ENCODE measurements at places on chromosomes 7 and 10.

DNA sequence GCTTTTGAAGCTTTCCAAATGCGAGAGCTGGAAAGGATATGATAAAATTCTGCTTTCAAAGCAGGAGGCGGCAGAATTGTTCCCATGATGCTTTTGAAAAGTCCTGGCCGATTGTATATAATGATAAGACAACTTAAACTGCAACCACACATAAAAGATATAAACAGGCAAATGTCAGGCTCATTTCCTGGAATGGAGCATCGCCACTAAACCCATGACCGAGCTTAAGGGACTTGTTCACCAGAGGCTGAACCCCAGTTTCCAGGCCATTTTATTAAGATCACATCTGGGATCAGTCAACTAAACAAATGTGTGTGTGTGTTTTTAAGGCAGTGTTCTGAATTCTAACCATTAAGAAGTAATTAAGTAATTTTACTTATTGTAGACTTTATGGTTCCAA, 131.6 kb downstream of the ITGA8 start:
- DNase-seq = no peak

GRCh38 chr10:103592186-103593021, 98.9 kb downstream of the NEURL1 start:
- DNase-seq = no peak

- DNase-seq = no peak
These were observed 87.8 kb downstream of the DNMBP start for GRCh38 chr10:99921948-99922347.

GRCh38 chr7:9890092-9890491, 1083.6 kb upstream of the PHF14 start:
- DNase-seq = no peak

DNA sequence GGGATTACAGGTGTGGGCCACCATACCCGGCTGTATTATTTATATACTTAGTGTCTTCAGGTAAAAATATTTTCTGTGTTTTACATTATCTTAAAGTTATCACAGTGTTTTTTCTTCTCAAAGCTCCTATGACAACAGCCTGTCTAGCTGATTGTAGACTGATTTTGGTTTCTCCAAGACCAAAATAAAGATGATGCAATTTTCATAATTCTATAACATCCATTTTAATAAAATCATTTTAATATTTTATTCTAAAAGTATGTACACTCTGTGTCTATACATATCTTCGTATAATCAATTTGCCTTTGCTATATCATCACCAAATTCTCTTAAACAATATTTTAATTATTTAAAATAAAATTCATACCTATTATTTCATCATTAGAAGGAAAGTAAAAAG, 108.6 kb downstream of the TRIM24 start:
- DNase-seq = no peak

DNA sequence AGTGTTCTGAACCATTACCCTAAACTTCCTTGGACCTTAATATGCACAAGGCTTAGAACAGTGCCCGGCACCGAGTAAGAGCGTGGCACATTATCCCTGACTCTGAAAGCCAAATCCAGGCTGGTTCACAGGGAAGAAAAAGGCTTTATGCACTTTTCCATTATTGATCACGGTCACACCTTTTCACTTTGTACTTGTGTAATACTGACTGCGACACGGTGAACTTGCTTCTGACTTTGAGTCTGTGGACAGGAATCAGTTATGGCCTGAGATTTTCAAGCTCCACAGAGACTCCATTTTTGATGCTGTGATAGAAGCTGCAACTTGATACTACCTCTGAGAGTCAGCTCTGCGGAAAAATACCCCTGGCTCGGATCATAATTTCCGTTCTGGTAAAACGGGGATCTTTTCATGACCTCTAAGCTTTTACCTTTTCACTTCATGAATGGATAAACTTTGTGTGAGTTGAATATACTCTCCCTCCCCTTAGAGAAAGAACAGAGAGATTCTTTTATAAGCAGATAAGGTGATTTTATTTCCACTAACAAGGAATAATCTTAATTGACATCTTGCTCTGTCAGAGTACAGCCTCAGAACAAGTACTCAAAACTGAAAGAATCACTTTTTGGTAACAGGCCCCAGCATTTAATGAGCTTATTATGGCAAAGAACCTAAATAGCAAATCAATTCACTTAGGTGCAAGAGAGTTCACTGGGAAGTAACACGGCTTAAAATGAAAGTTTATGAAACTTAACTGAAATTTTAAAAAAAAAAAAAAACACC, 88.8 kb downstream of the ELMO1 start:
- DNase-seq = no peak

- DNase-seq = peak; percentile 21
These were observed 208.5 kb downstream of the EBF3 start for GRCh38 chr10:129755621-129756020.

DNA sequence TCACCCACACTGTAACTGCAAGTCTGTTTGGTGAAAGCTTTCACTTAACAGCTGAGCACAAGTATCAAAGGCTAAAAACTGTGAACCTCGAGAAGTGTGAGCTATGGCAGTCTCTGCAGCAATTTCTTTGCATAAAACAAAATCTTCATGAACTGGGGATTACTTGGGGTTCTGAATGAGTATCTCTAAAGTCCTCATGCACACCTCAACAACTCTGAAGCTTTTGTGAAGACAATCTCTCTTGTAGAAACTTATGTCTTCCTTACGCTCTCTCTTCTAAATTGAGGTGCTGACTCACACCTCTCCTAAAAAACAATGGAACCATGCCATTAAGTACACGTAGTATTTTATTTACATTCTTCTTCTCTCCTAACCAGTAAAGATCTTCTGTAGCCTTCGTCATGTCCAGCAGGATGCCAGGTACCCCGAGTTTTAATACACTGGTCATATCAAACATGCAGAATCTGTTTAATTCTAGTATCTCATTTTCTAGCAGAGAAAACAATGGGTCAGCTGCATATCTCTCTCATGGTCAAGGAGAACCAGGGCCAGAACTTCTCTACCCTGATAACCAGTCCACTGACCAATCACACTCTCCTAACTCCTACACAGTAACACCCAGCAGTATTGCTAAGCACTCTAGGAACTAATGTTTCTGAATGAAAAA, 76.9 kb downstream of the UBE2H start:
- DNase-seq = no peak

- no peak for DNase-seq
These were observed 17.4 kb downstream of the KLHL7 start for GRCh38 chr7:23123007-23123406.

DNA sequence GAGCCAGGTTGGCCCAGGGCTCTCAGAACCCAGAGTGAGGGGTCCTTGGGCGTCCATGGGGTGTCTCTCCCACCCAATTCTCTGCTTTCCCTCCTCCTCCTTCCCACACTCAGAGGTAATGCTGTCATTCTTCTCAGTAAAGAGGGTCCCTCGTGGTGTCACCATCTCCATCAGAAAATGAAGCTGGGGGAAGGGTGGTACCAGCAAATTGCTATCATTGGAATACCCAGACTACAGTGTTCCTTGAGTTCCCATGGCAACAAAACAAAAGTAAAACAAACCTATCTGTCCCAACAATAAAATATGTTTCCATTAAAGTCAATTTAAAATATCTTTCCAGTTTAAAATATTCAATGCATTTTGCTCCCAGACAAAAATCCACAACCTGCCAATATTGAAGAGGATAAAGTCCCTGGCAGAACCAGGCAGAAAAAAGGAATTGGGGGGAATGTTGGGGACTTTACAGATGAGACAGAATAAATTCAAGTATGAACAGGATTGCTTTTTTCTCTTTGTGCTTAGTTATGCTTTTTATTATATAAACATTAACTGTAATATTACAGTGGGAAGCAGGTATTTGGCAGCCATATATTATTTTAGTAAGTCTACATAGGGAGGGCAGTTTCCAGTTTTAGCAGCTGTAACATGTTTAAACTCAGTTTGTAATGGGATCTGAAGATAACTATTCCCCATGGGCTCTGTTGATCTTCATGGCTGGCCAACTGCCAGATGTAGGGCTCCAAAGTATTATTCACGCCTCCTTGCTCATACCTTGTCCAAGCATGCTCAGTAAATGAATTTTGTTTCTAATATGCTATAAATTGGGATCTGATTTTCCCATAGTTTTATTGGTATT, 182.1 kb downstream of the ARID5B start:
- no peak for DNase-seq

DNA sequence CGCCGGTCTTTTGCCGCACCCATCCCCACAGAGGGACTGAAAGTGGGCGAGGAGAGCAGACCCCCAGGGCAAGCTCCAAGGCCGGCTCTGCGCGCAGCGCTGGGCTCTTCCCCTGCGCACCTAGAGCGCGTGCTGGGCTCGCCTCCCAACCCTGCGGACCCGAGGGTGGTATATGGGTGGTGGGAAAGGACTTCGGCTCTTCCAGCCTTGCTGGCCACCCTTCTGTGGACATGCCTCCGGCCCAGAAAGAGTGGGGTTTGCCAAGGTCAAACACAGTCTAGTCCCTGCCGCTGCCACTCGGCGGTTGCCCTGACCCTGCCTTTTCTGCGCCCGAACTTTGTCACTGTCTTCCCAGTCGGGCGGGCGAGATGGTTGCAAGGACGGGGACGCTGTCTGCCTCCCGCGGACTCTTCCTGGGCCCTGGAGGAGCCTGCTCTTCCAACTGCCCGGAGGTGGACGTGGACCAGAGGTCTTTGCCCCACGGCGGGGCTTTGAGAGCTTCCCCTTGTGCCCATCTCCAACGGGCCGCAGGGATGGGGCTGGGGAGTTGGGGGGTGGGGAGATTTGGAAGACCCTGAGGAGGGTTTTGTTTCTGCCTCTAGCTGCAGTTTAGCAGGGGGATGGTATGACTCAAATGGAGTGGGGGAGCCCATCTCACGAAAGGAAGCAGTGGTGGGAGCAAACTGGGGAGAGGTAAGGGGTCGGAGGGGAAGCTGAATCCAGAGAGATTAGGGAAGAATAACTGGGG, 1.5 kb downstream of the ADCY1 start:
- peak; percentile 73 for DNase-seq

GRCh38 chr10:108090476-108091215, 926.1 kb upstream of the SORCS1 start:
- DNase-seq = no peak

DNA sequence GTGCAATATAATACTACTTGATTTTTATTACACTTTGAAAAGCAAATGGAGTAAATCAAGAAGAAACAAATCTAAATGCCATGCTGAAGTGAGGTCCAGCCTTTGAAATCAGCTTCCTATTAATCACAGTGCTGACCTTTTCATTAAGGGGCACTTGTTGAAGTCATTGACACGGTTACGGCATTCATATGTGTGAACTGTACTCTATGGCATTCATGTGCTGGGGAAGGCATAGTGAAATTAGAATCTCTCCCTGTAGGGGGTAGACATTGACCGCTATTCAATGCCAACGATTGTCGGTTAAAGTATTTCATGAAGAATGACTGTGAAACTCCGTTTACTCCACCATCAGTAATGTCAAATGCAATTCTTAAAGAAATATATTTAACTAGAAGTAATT, 296.1 kb upstream of the SEMA3A start:
- DNase-seq = no peak

- no peak for DNase-seq
These were observed at the start of gene TMEM139 for GRCh38 chr7:143284591-143285469. TSS of gene TMEM139 (plus strand) at chr7:143284958. CDS start at chr7:143285958, 1,000 bp downstream.

GRCh38 chr10:78875932-78876331, 192.8 kb upstream of the ZMIZ1 start:
- DNase-seq = no peak

- DNase-seq = no peak
These were observed 7.1 kb upstream of the PRKAR1B start for GRCh38 chr7:734214-734613.

- no peak for DNase-seq
These were observed 85.2 kb upstream of the AOAH start for GRCh38 chr7:36809510-36809909.

DNA sequence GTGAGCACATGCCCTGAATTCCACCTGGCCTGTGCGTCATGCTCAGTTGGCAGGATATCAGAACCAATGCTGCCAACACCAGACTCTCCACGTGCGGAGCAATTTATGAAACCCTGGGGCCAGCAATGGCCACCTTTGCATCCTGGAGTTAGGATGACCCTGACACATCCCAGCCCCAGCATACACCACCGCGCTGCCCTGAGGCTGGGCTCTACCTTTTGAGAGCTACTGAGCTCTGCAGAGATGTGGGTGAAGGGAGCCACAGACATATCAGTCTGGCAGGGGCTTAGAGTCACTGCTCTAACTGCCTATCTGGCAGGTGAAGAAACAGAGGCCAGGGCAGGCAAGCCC, 41.9 kb downstream of the SYPL1 start:
- DNase-seq = no peak

GRCh38 chr10:19958787-19959186, 142.6 kb downstream of the PLXDC2 start:
- no peak for DNase-seq

GRCh38 chr7:84009782-84010181, 184.8 kb downstream of the SEMA3A start:
- DNase-seq = no peak
